Activated CD4-positive, alpha-beta T cell treated with anti-CD3 and anti-CD28 coated beads for 48 hours (primary cell): ENCODE measurements at places on chromosomes 3 and 15.
A peak's percentile ranks its signal among the peaks of the same experiment; 100 is the strongest.

GRCh38 chr3:178551916-178552321 lies 15.7 kb downstream of the KCNMB2 start:
- DNase-seq = no peak

- no peak for DNase-seq
Observed at GRCh38 chr3:57434041-57434440, 110.1 kb downstream of the DNAH12 start.

DNA sequence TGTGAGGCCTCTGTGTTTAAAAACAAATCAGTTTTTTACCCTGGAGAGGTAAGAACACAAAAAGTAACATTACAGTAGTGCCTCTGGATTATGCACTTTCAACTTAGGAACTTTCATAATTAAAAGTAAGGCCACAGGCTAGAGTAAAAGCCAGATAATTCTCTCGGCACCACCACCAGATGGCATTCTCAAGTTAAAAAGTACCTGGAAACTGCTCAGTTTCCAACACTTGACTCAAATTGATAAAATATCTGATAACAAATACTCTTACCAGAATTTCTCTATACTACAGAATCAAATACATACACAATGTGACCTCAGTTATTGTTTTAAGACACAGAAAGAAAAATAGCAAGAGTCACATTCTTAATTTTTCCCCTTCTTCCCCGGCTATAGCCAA lies 19.9 kb downstream of the SPICE1 start:
- peak; percentile 32 for DNase-seq

- no peak for DNase-seq
Observed at GRCh38 chr15:58026051-58026450, 39.5 kb downstream of the ALDH1A2 start.

DNA sequence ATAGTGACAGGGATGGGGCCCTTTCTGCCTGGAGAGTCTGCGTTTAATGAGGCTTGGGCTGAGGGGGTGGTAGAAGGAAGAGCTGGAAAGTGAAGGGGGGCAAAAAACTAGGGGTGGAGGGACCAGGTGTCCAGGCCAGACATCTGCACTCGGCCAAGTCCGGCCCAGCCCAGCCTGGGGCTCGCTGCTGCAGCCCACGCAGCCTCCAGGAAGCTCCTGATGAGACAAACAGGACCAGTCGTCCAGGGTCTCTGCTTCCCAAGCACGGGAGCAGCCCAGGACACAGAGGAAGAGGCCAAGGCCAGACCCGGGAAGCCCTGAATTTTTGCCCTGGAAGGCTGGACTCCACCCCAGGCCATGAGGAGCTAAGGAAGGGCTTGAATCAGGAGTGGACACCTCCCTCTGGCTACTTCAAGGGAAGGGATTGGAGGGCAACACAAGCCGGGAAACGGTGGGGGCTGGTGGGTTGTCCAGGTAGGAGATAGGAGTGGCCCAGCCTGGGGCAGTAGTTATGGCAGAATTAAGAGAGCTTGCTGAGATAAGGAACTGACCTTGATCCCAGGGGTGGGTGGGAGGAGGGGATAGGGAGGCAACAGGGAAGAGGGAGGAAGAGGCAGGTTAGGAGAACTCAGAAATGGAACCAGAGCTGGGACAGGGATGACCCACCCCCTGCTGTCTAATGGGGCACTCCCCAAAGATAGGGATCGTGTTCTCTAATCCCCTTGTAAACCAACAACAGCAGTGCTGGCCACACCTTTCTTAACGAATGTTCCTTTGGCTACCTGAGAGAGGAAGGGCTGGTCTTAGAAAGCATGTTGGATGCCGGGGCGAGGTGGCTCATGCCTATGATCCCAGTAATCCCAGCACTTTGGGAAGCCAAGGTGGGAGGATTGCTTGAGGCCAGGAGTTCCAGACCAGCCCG lies 89.5 kb downstream of the ANP32A start:
- no peak for DNase-seq

- DNase-seq = no peak
Observed at GRCh38 chr3:63304421-63304820, 26.3 kb downstream of the SYNPR start.

GRCh38 chr3:66692042-66692765 lies 191.4 kb upstream of the LRIG1 start:
- no peak for DNase-seq

DNA sequence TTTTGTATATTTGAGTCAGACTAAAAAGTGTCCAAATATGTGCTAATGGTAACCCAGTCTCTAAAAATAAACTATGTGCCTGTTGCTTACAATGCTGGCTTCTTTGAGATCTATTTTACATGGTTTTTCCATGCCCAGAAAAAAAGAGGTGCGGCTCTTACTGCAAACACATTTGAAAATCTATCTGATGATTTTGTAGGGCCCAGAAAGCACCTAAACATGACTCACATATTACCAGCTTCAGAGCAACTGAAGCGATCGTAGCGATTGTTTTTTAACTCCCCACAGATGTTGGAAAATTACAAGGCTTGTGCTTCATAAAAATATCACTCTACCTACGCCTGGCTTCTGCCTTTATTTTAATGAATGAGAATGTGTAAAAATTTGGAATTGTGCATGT lies 53.5 kb downstream of the SUCNR1 start:
- DNase-seq = no peak

GRCh38 chr3:123272547-123272946 lies 70.8 kb downstream of the SEC22A start:
- DNase-seq = no peak

GRCh38 chr15:65856821-65857455 lies 12.4 kb upstream of the RAB11A start:
- peak; percentile 89 for DNase-seq

GRCh38 chr3:43224405-43225073 lies 61.8 kb upstream of the SNRK start:
- no peak for DNase-seq

GRCh38 chr3:11162401-11163345 lies 8.4 kb downstream of the HRH1 start:
- DNase-seq = no peak

- DNase-seq = no peak
Observed at GRCh38 chr3:170564664-170565063, 21.2 kb downstream of the SLC7A14 start.

DNA sequence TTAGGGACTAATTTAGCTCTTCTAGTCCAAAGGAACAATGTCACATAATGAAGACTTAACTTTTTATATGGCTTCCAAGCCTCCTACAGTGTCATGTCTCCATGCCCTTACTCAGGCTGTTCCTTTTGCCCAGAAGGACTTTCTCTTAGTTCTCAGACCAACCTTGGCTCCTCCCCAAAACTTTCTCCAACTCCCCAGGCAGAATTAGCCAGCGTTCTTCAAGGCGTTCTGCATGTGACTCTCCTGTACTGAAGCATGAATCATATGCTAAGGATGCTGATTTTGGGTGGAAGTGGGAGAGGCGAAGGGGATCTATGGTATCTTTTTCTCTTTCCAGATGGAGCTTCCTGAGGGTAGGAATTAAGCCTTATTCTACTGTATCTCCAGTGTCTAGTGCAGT lies 335.1 kb upstream of the ICE2 start:
- no peak for DNase-seq

DNA sequence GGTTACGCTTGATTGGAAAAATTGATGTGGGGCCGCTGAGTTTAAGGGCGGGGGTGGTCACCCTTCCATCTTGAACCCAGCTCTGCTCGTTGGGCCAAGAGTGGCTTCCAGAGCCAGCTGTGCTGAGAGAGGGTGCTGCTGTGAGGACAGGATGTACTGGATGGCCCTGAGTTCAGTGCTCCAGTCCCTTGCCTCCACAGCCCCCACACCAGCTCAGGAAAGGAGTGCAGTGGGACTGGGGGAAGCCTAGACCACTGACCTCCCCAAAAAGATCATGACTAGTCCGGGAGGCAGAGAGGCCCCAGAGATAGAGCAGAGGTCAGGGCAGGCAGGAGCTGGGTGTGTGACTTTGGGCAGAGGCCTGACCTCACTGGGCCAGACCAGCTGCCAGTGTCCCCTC lies 4.0 kb upstream of the PTH1R start:
- no peak for DNase-seq

- DNase-seq = no peak
Observed at GRCh38 chr15:98358971-98359370, 289.4 kb upstream of the IGF1R start.

DNA sequence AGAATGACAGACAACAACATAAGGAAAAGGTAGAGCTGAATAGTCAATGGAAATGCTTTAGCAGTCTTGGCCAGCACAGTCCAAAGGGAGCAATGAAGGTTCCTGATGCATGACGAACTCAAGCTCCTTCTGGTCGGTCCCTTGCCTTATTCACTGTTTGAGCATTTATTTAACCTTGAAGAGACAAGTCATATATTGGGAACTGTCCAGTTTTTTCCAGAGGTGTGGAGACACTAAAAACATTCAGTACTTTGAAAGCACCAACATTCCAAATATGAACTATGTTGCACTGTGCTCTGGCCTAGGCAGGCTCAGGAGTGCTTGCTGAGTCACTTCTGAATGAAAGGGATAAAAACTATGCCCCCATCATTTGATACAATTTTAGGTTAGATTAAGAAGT lies 384.8 kb downstream of the MECOM start:
- no peak for DNase-seq

DNA sequence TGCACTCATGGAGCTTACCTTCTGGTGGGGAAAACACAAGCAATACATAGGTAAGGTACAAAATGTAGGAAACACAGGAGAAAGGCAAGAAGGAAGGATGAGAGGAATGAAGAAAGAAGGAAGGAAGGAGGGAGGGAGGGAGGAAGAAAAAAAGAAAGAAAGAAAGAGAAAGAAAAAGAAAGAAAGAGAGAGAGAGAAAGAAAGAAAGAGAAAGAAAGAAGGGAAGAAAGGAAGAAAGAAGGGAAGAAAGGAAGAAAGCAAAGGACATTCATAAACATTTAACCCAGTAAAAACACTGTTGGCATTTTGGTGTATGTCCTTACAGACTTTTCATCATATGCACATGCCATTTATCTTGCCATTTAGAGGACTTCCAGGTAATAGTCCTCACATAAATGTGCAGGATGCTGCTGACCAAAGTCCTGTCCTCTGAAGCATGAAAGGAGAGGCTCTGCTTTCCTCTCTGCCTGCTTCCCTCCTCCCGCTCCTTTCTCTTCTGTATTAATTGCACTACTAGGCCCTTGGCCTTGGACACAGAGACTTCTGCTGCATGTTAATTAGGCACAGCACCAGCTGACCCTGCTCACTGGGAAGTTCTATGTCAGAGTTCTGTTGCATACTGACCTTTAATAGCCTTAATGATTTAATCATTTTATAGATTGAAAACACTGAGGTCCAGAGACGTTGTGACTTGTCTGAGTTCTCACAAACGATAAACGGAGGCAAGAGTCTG lies 29.7 kb upstream of the NDUFB4 start:
- DNase-seq = no peak

- DNase-seq = no peak
Observed at GRCh38 chr15:35980719-35981118, 434.8 kb upstream of the DPH6 start.

GRCh38 chr3:159057621-159058020 lies 255.8 kb downstream of the MFSD1 start:
- no peak for DNase-seq

DNA sequence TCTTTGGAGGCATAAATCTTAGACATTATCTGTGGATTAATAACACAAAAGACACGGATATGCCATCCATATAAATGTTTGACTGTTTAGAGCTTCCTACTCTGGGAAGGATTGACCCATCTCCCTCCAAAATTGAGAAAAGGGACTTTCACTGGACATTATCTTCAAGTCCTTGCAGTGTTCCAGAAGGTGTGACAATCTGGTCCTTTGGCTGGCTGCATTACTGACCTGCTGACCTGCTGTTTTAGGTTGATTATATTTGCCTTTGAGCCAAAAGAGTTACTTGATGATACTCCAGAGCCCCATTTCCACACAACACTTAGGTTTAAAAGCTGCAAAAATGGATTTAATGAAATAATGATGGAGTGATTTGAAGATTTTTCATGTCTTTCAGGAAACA lies 504.6 kb downstream of the LPP start:
- no peak for DNase-seq

DNA sequence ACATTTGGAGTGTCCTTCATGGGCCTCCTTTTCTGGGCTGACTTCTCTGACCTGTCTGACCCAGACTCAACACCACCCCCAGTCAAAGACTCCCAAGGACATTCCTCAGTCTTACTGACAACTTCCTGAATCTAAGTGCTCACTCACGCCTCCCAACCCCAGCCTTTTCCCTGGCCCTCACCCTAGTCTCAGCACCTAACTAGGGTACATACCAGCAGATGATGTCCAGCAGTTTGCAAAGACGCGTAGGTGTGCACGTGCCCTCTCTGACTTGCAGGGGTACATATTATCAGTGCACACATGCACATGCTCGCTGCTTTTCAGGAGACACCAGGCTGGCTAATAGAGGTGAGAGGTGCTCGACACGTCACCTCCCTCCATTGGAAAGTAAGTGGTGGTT lies 38.7 kb upstream of the SLCO2A1 start:
- DNase-seq = no peak

- no peak for DNase-seq
Observed at GRCh38 chr15:47466357-47466756, 250.9 kb upstream of the SEMA6D start.

DNA sequence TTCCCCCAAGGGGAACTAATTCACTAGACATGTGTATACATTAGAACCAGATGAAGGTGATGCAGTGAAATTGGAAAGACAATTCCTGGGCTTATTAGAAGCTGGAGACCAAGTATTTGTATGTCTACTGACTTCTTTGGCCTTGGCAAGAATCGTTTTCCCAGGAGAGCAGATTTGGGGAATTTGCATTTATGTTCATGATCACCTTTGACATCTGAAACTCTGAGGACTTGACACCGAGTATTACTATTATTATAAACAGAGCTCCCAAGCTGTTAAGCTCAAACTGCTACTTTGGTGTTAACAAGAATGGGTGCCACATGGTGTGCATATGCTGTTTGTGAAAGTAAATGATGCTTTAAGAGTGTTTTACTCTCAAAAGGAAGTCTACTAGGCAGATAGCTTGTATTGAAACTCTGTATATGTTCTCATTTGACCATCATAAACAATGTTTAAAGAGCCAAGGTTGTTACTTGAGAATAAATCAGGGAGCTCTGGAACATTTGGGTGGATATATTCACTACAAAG lies 519.8 kb upstream of the GOLIM4 start:
- DNase-seq = no peak

- no peak for DNase-seq
Observed at GRCh38 chr15:84823282-84823878, 6.2 kb downstream of the ALPK3 start.

- DNase-seq = no peak
Observed at GRCh38 chr3:118089563-118089962, 945.1 kb downstream of the IGSF11 start.

DNA sequence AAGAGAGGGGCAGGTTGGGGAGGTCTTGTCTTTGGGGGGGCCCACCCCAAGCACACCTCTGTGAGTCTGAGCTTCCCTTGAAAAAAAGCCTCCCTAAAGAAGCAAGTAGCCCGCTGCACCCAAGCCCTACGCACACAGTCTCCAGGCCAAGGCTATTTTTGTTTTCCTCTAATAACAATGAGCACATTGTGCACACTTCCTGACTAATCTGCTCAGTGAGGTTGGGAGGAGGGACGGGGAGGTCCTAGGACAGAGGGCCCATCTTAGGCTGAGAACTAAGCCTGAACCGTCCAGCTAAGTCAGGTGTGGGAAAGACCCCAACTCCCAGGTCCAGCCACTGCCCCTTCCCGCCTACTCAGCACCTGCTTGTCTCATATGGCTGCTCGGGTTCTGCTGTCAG lies 87.2 kb downstream of the HMG20A start:
- no peak for DNase-seq

GRCh38 chr3:191340966-191341365 lies 10.6 kb upstream of the UTS2B start:
- DNase-seq = no peak
